ENCODE measurements at places on chromosomes 6 and 20.

DNA sequence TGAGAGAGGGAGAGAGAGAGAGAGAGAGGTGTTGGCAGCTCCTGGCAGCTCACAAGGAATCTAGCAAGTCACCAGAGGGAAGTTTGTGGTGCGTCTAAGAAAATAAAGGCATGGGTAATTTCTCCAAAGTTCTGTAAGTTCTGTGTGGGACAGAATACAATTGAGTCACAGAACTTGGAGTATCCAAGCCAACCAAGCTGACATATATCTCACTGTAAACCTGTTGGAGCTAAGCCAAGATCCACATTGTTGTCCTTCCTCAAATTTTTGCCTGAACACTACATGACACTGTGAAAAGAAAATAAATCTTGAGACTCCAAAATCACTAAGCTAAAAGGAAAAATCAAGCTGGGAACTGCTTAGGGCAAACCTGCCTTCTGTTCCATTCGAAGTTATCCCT lies 436.7 kb downstream of the MEI4 start:
- DNase-seq = no peak

DNA sequence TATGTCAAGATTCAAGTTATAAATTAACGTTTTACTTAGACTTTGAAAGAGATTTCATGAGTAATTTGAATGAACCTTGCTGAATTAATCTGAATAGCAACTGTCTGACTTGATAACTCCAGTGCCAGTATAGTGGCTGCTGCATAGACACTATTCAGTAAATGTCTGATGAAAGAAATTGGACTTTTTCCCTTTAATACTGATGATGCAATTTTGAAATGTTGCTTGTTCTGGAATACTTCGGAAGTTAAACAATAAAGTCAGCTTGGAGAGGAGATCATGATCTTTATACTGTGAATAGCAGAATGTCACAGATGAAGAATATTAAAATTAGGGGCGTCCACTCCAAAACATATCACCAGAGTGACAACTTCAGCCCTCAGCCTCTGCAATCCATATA lies 3.6 kb upstream of the PGBD1 start:
- DNase-seq = no peak

- DNase-seq = no peak
Measured at GRCh38 chr6:154518396-154518795, 7.9 kb upstream of the CNKSR3 start.

DNA sequence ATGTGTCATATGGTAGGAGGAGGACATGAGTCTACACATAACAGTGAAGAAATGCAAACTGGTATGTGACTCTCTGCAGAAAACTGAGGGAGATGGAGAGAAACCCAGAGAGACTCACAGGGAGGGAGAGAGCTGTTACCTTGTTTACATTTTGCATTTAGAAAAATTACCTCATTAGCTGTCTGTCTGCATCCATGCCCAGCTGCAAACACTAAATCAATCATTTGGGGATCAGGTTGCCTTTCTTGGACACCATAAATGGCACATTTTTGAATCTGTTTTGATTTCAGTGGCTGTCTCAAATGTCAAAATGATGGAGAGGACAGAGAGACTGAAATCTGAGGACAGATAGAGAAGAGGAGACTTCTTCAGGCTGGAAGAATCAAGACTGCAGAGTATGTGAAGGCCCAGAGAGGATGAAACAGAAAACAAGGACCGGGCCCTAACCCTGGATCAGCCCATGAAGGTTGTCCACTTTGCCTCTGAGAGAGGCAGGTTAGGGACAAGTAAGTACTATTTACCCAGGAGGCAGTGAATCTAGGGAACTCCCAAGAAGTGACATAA lies 92.2 kb downstream of the UNC5CL start:
- no peak for DNase-seq

DNA sequence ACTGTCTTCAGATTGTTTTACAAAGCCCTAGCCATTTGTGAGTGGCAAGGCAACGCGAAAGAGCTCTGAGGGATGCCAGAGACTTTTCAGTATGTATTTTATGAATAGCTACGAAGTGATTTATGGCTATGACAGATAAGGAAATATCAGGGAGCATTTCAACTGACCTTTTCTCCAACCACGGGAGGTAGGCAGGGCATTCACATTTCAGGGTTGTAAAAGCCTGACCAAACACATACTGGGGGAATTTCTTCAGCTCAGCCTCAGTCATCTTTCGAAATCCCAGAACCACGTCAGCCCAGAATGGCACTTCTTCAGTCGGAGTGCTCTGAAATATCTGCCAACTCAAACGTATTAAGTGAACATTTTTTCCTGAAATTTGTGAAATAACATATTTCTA lies 10.8 kb downstream of the DDO start:
- no peak for DNase-seq

DNA sequence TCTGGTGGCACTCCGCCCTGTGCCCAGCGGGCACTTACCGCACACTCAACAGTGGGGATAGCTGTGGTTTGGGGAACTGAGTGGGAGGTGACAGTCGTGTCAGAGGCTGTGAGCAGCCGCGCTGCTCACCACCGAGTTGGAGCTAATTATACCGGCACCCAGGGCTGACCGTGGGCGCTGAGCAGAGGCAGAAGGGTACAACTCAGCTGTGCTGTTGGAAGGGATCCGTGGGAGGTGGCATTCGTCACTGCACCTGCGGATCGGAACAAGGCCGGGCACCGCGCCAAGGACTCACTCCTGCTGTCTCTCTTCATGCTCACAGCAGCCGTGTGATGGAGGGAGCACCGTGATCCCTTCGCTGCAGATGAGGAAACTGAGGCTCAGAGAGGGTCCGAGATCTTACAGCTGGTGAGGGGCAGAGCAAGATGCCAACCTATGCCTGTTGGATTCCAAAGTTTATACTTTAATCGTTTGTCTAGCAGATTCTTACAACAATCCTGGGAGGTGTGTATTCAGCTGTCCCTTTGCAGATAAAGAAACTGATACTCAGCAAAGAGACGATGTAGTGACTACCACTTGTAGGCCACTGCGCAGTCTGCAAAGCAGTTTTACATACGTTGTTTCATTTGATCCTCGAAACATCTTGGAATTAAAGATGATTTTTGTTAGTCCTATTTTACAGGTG lies 713 bp upstream of the ELMO2 start:
- DNase-seq = no peak

DNA sequence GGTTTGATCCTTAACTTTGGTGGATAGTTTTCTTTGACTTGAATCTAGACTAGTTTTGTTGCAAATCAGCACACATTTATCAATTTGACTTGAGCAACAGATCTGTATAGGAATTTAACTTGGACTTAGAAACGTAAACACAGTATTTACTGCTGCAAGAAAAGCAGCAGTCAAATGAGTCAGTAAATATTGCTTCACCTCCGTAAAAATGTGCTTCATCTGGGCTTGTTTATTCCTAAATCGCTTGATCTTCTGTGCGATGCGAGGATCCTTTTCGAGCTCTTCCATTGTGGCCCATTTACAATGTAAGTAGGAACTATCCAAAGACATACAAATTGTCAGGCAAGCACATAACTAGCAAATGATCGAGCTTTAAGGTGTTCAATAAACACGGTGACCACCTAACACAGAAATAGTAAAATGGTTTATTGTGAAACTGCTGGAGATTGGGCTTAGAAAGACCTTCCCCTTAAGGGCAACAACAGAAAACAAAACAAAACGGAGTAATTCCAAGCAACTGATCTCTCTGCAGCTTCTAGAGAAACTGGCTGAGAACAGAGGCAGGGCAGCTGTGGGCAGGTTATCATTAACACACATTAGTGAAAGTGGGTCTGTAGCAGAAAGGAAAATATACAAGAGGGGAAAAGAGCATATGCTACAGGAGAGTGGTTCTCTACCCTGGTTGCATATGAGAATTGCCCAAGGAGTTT lies 120.8 kb downstream of the CHD6 start:
- no peak for DNase-seq

DNA sequence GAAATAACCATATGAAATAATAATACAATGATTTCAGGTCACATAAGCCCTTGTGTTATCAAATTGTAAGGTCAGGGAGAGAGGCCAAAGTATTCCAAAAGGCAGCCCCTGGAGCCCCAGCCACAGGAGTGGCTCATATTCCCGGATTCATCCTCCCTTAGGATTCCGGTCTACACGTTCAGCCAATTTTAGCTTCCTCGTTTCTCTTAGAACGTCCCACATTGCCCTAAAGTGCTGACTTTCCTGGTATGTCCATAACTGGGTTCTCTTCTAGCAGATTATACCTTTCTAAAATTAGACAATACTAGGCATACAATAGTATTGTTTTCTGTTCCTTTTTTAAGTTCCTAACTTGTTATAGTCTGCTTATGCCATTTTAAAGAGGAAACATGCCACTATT lies 192.7 kb upstream of the NOX3 start:
- DNase-seq = no peak

- DNase-seq = no peak
Measured at GRCh38 chr6:30903236-30903635, 4.8 kb upstream of the GTF2H4 start.

GRCh38 chr6:90982051-90982450 lies 395.2 kb upstream of the MAP3K7 start:
- no peak for DNase-seq

- no peak for DNase-seq
Measured at GRCh38 chr6:19602434-19603013, 234.6 kb upstream of the ID4 start.

GRCh38 chr20:37387519-37388269 lies 41.8 kb downstream of the SRC start:
- no peak for DNase-seq

DNA sequence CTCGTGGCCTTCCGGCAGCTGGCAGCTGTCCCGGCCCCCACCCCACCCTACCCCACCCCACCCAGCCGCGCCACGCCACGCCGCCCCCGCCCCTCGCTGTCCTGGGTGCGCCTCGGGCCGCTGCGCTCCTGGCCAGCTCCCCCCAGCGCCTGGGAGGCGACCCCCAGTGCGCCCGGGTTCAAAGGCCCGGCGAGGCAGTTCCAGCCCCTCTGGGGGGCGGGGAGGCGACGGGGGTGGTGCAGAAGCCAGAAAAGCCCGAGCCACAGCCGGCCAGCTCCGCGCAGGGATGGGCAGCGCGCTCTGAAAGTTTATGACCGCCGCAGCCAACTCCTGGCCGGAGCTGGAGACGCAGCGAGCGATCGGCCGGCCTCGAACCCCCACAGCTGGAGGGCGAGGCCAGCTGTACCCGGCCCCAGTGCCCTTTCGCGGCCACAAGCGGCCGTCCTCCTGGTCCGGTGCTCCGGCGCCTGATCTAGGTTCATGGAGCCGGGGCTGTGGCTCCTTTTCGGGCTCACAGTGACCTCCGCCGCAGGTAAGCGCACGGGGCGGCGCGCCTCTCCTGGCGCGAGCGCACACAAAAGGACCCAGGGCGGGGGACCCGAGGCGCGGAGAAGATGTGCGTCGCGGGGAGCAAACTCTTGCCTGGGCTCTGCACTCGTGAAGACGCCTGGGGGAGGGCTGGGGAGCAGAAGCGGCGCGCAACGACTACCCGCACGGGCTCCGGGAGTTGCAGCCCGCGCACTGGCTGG lies at the start of gene EDN3:
TSS of gene EDN3 (plus strand) at position 279 of the 749 bp plus-strand sequence. CDS start at position 481, 202 bp downstream.
- no peak for DNase-seq

DNA sequence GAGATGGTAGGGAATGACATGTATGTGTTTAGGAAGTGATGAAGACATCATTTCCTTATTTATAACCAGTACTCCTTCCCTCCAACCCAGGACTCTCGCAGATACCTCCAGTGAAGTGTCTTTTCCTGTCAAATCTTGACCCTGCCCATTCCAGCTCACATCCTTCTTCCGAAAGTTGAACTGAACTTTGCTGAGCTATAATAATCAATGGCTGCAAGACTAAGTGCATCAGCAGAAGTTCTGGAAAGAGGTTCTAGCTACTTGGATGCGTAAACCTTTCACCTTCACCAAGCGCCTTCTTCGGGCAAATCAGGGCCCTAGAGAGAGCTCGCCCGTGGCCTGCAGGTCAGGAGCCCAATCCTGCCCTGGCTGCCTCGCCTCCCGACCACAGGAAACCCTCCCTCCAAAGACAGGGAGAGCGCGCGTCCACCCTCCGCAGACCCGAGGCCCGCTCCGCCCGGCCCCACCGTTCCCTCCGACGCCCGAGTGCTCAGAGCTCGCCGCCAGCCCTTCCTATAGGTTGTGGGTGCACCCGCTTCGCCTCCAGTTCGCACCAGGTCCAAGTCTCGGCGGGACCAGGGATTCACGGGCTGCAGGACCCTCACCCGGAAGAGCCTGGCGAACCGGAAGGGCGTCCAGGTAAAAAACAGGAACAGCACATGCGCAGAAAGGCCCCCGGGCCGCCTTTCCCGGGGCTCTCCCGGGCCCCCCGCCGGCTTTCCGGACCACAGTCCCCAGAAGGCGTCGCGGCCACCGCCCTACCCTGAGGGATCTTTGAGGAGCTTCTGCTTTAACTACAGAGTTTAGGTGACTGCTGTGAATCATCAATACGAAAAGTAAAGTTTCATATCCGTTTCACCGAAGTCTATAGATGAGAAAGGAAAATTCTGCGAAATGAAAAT lies at the start of gene ZNF334:
TSS of gene ZNF334 (minus strand) at position 617 of the 902 bp plus-strand sequence. CDS start 1,457 bp downstream, outside the sequence.
- peak; percentile 22 for DNase-seq

GRCh38 chr6:156175971-156176421 lies 601.2 kb upstream of the ARID1B start:
- DNase-seq = no peak

DNA sequence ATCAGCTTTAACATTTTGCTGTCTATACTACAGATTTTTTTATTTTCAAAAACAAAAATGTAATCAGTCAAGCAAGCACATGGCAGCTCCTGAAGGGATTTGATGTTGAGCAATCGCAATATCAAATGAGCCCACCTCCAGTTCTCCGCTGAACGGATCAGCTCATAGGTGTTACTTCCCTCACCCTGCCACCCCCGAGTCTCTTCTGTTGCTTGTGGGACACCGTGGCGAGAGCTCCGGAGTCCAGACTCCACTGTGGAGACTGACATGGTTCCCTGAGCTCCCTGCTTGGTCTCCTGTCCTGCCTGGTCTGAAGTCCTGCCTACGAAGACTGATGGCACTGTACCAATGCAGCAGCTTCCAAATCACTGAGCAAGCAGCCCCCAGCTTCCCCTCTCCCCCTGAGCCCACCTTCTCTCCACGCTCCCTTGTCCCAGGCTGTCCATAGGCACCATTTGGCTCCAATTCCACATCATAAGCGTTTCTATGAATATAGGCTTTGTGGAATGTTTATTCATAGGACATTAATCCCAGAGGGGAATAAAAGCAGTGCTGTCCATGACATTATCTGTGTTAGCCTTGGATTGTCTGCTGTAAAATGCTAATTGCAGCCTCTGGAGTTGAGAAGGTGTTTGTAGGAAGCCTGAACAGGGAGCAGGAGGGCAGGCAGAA lies 162.2 kb downstream of the LY86 start:
- DNase-seq = no peak

DNA sequence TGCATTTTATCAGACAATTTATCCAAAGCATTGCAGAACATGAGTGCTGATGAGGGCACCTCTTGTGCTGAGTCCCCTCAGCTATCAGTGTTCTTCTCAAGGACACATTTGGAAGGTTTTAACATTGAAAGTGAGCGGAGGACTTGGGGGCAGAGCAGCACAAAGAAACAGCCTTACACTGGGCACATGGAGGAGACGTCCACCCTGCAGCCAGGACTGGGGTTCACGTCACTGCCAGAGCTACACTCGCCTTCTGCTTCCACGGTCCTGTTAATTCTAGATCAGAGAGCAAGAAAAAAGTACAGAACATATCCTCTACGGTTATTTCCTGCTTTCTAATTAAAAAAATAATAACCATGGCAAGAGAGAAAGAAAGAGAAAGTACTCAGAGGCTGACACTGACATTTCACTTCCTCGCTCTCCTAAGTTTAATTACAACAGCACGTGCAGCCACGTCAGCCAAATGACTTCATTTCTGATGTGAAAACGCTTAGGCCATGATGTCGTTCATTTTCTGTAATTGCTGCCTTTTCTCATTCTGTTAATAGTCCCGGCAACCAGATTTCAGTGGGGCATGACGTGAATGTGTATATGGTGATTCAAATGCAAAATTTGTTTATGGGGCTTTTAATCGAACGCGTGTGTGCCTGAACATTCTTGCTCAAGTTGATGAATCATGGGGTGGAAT lies 5.1 kb downstream of the PRND start:
- no peak for DNase-seq
